ENCODE measurements at places on chromosomes 3 and 15. TPM values are rescaled to one million over a fixed set of nuclear protein-coding genes. Genes with fewer than 3 reads are reported as not detected.

GRCh38 chr15:45790325-45790943 is 155.6 kb downstream of the SQOR start:
- DNase-seq, result no peak

Gene LRRC31
- total RNA-seq, result 0.29 TPM

DNA sequence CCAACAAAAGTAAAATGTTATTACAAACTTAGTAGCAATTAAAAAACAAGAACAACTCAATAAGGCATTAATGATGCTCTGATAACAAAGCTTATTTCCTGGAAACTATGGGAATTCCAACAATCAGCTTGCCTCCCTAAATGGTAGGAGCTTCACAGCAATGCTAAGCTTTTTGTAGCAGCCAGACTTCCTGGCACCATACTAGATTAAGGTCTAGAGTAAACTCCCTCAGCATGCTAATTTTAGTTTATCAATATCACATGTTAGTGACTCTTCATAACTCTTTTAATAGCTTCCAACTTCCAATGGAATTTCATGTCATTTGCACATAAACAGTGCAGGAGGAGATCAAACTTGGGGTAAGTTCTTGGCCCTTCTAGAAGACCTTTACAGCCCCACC is 782.0 kb downstream of the MCTP2 start:
- DNase-seq, result no peak

GRCh38 chr3:56795097-56795828 is 6.5 kb downstream of the ARHGEF3 start:
- no peak for DNase-seq

Gene CCR9
- total RNA-seq, result not detected

Gene LTK
- total RNA-seq, result 0.66 TPM

DNA sequence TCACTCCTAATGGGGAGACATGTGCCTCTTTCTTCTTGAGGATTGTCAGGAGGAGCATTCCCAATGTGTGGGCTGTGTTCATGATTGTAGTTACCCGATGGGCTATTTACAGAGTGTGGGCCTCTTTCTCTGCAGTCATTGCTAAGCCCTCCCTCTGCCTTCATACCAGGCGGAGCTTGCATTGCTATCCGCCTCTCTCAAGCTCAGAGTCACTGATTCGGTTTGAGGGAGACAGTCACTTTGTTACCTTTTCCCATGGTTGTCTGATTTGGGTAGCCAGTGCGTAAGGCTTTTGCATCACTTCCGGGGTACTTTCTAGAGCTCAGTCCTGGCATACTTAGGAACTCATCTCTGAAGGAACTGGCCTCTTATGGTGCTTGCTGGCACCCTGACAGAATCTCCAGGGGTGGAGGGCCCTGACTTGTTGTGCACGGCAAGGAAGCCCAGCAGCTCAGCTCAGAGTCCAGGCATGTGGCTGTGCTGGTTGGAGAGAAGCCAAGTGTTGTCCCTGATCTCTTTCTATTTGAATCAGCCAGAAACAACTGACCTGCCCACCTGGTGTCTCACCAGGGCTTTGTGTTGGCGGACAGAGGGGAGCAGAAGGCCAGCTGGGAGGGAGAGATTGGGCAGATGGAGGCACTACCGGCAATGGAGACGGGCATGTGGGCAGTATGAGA is 79.8 kb downstream of the EPHB1 start:
- DNase-seq, result no peak

DNA sequence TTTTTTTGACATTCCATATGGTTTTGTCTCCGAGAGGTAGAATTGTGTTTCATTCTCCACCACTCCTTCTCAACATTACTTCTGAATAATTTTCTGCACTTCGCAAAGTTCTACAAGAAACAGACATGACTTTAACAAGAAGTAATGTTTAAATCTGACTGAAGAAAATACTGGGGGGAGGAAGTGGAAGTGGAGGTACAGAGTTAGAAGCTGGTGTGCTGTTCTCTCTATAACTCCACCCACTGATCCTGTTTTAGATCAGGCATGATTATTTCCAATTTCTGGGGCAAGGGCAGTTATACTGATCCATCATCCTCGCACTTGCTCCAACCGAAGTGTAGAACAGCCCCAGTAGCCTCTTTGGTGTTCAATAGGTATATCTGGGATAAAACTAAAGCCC is 9.2 kb upstream of the MCCC1 start:
- no peak for DNase-seq

Gene GOLGB1
- 106 TPM for total RNA-seq

GRCh38 chr3:146026547-146026946 is 134.4 kb downstream of the PLOD2 start:
- DNase-seq, result no peak

GRCh38 chr15:52163321-52164190 is 27.6 kb downstream of the GNB5 start:
- DNase-seq, result no peak

Gene MINDY4B
- total RNA-seq, result not detected

Gene RGMA
- total RNA-seq, result 9.7 TPM

DNA sequence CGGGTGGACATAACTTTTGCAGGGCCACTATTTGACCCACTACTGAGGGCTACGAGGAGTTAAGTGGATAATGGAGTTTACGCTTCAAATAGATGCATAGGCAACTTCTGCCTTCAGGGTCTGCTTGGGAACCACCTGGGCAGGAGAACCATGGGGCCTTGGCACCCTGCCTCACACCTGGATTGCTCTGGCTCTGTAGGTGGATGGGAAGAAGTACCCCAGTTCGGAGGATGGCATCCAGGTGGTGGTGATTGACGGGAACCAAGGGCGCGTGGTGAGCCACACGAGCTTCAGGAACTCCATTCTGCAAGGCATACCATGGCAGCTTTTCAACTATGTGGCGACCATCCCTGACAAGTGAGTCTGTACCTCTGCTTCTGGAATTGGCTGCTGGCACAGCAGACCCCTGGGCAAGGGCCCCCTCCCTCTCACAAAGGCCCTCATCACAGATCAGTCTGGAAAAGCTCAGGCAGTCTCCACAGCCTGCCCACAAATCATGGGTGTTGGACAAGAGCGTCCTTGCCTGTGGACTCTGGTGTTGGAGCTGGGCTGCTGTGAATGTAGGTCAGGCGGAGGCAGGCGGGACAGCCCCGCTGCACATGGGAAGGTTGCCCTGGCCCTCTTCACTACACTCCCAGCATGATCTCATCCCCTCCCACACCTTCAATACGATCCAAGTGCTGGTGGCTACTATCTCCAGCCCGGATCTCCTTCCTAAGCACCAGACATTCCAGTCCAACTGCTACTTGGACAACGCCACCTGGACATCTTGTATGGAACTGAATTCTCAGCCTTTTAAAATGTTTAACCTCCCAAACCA is 46.7 kb downstream of the MESD start:
- DNase-seq, result peak; percentile 75

DNA sequence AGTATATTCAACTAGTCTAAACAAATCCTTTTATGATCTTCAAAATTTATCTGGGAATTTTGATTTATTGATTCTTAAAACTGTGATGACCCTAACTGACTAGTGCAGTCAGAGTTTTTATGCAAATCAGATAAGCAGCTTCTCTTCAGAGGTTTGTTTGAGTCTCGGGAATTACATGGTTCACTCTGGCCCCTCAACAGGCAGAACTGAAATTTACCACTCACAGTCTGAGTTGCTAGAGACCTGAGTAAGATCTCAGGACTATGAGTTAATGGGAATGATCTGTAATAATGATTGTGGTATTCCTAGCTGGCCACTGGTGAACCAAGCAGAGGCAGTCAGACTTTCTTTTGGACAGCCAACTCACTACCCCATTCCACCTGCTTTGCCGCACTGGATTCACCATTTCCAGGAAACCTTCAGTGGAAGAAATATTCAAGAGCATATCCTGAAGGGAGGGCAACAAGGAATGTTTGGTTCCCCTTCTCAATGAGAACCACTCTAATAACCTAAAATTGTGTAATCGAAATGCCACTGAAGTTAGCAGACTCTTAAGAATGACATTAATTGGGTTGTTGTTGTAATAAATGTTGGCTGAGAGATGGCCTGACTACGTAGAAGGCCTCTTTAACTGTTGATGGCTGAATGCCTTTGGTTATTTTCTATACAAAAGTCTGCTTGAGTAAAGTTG is 11.5 kb upstream of the DNAJC13 start:
- no peak for DNase-seq

DNA sequence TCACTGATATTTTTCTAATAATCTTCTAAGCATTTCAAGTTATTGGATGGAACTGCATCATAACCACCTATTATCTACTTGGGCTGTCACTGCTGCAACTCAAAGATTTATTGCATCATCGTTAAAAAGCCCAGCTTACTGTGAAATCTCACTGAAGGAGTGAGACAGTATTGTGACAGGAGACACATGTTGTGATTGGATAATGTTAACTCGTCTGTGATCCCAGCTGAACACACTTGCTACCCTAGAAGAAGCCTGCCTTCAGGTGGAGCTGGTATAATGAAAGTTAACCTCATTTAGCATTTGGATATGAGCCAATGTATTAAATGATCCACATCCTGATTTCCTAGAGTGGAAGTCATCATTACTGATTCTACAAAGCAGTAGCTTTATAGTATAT is 138.1 kb downstream of the MAP2K5 start:
- no peak for DNase-seq

Gene LNP1
- 3.3 TPM for total RNA-seq

DNA sequence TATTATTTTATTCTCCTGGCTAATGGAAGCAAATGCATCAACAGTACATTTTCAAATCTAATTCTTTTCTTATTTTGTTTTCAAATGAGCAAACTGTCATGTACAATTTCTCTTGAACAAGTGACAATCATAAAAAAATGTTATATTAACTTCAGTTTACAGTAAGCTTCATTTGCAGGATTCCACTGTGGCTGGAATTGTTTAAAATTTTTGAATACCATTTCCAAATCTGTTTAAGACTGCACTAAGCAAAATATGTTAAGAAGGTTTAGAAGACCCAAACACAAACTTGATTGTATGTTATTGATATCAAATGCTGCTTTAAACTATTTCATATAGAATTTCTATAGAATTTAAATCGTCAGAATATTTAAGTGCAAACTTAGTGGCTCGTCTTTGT is 92.8 kb downstream of the ZNF280D start:
- DNase-seq, result no peak

Gene AP3B2
- total RNA-seq, result 5.3 TPM

Gene RETNLB
- not detected for total RNA-seq

DNA sequence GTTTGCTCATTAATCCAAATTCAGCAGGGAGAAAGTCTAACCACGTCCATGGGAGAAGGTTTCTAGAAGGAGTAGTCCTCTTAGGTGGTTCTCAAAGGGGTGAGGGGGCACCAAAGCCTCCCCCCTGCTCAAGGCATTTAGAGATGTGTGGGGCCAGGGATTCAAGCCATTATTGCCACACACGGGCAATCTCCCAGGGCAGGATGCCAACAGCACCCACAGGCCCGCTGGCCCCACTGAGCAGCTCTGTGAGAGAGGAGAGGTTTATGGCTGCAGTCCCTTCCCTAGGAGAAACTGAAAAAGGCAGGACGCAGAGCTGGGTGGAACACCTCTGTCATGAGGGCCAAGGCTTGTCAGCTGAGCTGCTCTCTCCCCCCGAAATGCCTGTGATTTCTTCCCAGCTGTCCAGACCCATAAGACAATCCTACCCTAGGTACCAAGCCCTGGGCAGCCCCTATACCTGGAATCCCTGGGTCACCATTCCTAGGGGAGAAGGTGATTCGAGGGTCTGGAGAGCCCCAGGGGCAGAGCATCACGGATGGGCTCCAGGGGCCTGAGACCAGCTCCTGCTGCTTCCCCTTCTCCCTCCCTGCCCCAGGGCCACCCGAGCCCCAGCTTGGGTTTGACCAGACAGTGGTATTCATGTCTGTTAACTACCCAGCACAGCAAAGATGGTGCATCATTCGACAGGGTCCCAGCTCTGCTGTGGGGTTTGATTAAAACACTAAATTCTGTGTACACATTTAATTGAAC is 39.0 kb downstream of the WHAMM start:
- DNase-seq, result peak; percentile 17

Gene CYP8B1
- total RNA-seq, result not detected

DNA sequence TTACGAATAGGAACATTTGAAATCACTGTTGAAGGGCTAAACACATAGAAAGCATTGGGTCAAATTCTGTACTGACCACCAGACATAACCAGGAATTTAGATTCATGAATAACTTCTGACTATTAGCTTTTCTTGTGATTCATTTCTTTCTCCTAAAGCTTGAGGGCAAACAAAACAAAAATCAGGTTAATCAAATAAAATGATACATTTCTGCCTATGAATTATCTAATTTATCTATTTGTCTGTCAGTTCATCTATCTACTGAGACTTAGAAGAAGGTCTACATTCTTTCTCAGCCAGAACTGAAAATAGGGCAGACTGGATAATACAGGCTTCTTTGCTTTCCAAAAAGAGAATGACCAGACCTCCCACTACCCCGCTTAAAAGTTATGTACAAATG is 65.9 kb upstream of the ST3GAL6 start:
- DNase-seq, result no peak

DNA sequence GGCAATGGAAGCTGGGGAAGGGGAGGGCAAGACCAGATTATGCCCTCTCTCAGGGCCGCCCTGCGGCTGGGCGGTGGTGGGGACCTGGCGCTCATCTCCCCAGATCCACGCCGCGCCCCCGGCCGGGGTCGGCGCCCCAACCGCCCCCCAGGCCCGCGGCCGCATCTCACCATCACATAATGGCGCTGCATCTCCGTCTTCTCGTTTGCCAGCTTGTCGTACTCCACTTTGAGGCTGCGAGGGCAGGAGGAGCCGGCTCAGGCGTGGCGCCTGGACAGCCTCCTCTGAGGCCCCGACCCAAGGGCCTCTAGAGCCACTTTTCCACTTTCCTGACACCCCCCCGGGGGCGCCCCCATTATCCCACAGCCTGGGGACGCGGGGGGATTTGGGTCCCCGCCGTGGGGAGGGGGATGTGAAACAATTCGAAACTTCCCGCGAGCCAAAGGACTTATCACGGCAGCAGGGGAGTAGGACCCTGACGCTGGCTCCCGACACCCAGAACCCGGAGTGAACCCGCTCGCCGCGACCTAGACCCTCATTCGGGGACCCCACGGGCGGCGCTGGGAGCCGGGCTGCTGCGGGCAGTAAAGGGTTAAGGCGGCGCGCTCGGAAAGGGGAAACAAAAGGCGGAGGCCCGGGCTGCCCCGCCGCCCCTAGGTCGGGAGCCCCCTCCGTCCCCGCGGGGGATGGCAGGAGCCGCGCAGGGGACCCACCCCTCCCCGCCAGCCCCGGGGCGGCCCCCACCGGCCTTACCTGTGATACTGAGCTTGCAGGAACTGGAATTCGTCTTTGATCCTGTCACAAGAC is 2.1 kb downstream of the TLE3 start:
- no peak for DNase-seq

- no peak for DNase-seq
These were observed 159.7 kb downstream of the RSL24D1 start for GRCh38 chr15:55037071-55037470.

Gene AGBL1
- not detected for total RNA-seq

Gene TM4SF4
- 1.6 TPM for total RNA-seq

Gene KIF15
- total RNA-seq, result 0.66 TPM

Gene CADM2
- 6.9 TPM for total RNA-seq

DNA sequence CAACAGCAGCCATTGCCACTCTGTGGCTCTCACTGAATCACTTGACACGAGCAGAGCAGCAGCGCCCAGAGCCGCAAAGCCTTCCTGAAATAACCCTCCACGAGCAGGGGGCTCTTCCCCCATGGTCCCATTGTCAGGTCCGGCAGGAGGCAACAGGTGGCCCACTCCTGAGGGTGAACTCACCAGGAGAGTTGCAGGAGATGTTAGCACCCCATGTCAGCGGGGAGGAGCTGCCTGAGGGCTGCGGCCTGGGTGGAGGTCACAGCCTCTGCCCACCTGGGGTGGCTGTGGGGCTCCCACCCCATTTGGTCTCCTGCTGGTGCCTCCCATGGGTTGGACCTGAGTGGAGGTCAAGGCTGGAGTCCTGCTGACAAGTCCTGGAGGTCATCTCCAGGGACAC is 12.3 kb upstream of the C3orf22 start:
- no peak for DNase-seq

- no peak for DNase-seq
These were observed 78.7 kb downstream of the MITF start for GRCh38 chr3:69817988-69818387.

Data from breast epithelium (tissue), 4 donors.